ENCODE measurements at places on chromosomes 6 and 20.

GRCh38 chr20:21562656-21563055 lies 48.8 kb upstream of the NKX2-2 start:
- no peak for DNase-seq

DNA sequence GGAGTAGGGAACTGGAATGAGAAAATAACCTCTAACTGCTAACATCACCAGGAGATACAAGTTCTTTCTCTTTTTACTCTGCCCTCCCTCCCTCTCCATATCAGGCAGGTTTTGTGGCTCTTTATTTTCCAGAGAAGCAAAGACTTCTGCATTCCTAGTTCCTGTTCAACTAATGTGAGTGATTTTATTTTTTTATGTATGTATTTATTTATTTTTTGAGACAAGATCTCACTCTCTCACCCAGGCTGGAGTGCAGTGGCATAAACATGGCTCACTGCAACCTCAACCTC lies 6.0 kb upstream of the IER3 start:
- DNase-seq, result no peak

GRCh38 chr6:87066449-87067333 lies 28.2 kb downstream of the CGA start:
- DNase-seq, result peak; percentile 71

DNA sequence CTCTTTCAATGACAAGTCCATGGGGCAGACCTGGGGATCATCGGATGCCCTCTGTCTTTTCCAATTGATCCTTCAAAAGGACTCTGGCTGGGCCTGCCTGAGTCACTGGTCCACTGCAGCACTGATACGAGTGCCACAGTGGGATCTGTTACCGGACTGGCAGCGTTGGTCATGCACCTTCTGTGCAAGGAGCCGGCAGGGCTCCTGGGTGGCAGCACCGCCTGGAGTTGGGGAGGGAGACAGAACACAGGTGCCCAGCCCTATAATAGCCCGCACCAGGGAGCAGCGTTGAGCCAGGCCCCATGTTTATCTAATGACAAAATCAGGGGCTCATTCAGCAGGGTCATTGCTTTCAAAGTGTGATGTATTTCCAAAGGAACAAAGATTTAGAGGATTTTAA lies 64.2 kb upstream of the NXT1 start:
- no peak for DNase-seq

- peak; percentile 97 for DNase-seq
Measured at GRCh38 chr6:128118401-128118800, 217.5 kb upstream of the THEMIS start.

GRCh38 chr20:62742550-62742949 lies 33.9 kb downstream of the NTSR1 start:
- no peak for DNase-seq

GRCh38 chr6:14693301-14694192 lies 552.3 kb upstream of the JARID2 start:
- no peak for DNase-seq

GRCh38 chr6:2558098-2558680 lies 192.5 kb downstream of the MYLK4 start:
- DNase-seq, result no peak

GRCh38 chr20:62304331-62305148 lies 1.7 kb downstream of the ADRM1 start:
- DNase-seq, result no peak

- no peak for DNase-seq
Measured at GRCh38 chr20:3541887-3542721, 71.3 kb downstream of the ATRN start.

GRCh38 chr6:30543821-30544220 lies 12.5 kb downstream of the GNL1 start:
- no peak for DNase-seq

- DNase-seq, result peak; percentile 36
Measured at GRCh38 chr20:16821211-16822089, 73.3 kb downstream of the OTOR start.

Measured in fibroblast of villous mesenchyme (primary cell).